Activated T-cell treated with anti-CD3 and anti-CD28 coated beads, Interleukin-2, amount 50 U/mL, for 1 hour (primary cell): ENCODE measurements at places on chromosomes 6 and 20.

DNA sequence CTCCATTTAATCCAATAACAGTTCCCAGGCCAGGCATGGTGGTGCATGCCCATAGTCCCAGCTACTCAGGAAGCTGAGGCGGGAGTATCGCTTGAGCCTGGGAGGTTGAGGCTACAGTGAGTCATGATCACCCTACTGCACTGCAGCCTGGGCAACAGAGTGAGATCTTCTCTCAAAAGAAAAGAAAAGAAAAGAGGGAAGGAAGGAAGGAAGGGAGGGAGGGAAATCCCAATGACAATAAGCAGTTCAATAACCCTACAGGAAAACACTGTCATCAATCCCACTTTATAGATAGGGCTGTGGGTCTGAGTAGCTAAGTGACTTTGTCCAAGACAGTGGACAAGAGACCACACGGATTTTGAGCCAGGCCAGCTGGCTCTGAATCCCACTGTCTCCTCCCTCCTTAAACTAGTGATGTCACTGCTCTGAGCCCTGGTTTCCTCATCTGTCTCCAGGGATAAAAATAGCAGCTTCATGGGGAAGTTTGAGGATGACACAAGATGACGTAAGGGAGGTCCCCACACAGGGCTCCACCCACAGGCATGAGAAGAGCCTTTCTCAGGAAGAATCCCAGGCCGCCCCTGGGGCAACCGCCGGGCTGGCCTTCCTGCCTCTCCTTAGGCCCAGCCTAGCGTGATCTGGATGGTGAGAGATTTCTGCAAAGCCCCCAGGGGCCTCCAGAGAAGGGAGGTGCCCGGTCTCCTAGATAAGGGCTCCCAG, 7.2 kb upstream of the TRIB3 start:
- DNase-seq: no peak

DNA sequence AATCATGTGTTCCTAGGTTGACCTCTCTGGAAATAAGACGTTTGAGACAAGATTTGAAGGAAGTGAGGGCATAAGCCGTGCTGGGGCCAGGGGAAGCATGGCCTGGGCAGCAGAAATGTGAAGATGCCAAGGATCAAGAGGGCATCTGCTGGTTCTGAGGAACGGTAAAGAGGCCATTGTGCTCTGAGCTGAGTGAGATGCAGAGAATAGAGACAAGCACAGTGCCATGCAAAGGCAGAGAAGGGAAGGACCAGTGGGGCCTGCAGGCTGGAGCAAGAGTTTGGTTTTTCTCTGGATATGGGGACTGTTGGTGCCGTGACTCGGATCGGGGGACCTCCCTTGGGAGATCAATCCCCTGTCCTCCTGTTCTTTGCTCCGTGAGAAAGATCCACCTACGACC, 50.8 kb downstream of the SMPDL3A start:
- no peak for DNase-seq

DNA sequence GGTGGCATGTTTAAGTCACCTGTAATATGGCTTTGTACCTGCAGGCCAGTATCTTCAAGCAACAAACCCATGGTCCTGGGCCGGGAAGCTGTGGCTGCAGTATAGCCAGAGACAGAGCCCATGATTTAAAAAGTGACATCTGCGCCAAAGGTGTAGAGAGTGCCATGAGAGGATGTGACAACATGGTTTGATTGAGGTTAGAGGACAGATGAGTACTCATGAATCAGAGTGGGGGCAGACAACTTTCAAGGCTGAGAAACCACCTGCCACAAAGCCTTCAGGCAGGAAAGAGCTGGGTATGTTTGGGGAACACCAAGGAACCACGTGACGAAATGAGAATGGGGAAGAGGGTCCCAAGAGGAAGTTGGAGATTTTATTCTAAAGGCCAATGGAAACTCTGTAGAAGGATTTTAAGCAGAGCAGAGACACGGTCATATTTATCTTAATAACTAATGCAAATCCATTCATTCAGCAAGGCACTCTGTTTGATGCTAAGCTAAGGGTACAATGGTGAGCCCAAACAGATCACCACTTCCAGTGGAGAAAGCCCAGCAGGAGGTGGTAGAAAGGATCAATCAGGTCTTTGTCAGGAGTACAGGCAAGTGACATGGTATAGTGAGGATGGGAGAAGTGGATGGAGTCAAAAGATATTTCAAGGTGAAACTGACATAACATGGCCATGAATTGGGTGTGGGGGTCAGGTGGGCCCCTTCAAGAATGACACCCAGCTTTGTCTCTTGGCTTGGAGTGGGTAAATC, 3.4 kb upstream of the MICAL1 start:
- peak; percentile 57 for DNase-seq

GRCh38 chr6:111076024-111076695, 11.1 kb upstream of the SLC16A10 start:
- no peak for DNase-seq

DNA sequence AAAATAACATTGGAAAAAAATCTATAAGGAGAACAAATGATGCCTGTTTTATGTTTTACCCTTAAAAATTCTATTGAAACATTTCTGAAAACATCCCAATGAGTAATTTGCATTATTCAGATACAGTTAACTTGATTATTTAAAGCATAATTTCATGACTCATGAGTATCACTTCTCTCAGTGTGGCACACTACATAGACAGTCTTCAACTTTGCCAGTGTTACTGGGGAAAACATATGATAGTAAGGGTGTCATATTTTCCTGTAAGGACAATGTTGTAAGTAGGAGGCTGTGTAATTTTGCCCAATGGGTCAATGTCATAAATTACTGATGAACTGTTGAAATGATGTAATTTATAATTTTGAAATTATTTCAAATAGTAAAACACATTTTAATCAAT, 125.5 kb downstream of the PHACTR1 start:
- DNase-seq: no peak

DNA sequence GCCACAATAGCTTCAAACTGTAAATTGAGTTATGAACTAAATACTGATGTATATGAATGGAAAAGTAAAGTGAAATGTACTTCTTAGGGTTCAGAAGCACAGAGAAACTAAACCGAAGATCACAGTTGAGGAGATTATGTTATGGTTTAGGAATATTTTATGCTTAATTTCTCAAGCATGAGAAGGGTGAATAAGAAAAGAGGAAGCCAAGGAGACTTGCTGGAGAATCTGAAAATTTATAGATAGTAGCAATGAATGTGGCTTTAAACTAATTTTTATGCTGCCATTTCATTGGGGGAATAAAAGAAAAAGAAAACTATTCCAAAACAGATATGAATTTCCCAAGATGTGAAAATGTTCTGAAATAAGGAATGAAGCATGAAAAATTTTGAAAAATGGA, 5.6 kb downstream of the ANKS1A start:
- DNase-seq: no peak

- DNase-seq: no peak
Measured at GRCh38 chr6:143744551-143745165, 66.9 kb downstream of the PHACTR2 start.

DNA sequence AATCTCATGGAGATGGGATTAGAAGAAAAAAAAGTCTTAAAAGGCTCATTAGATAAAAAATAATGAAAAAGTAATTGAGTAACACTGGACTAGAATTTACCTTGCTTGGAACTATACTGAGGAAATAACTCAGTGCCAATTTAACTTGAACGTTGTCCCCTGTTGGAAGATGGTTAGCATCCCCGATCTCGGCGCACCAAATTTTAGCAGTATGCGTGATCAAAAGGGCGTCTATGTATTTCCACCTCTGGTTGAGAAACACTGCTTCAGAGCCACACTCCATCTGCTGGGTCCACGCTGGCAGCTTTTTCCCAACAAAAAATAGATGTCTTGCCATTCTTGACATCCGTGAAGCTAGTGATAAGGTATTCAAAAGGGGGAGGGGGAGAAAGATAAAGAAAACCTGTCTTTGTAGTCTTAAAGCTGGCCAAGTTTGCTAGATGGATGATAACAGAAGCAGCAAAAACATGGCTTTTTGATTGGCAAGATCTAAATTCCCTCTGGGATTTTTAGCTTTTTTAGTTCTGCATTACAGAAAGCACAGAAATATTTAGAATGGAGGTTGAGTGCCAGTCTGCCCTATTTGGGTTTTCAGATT, 6.4 kb downstream of the HINT3 start:
- DNase-seq: no peak

GRCh38 chr6:1242446-1242845, 69.5 kb upstream of the FOXQ1 start:
- DNase-seq: no peak

GRCh38 chr6:160252073-160252813, 6.4 kb downstream of the SLC22A2 start:
- DNase-seq: no peak

GRCh38 chr20:45779011-45779915, 12.4 kb downstream of the WFDC3 start:
- DNase-seq: no peak

- DNase-seq: no peak
Measured at GRCh38 chr20:19376451-19377229, 164.2 kb downstream of the SLC24A3 start.

DNA sequence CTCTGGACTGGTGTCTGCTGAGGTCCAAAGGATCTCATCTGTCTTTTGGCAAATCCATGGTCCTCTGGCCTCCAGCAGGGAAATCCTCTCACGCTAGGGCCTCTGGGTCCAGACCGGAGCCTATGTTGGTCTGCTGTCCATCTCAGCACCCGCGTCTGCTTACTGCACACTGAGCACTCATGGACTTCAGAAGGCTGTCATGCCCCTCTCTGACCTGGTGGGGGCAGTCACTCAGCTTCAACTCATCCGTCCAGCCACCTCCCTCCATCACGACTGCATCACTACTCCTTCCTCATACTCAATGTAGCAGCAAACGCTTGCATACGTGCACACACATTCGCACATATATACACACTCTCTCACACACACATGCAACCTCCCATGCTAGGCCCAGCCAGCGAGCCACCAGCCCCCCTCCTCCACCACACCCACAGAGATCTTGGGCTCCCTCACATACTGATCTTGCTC, 33.3 kb downstream of the GABRR2 start:
- no peak for DNase-seq

DNA sequence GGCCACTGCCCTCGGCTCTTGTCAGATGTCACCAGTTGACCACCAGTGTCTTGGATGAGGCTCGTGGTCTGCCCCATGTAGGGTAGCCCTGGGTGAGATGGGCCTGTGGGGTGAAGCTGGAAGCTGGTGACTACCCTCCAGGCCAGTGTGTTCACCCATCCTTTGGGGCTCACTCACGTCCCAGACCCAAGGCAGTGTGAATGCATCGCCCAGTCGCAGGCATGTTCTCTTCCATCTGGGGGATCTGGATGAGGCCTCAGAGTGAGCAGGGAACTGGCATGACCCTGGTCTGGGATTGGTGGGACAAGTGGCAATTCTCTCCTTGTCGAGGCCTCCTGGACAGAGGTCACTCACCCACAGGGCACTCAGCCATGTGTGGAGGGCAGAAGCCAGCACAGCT, 120.1 kb upstream of the PHACTR3 start:
- DNase-seq: no peak

DNA sequence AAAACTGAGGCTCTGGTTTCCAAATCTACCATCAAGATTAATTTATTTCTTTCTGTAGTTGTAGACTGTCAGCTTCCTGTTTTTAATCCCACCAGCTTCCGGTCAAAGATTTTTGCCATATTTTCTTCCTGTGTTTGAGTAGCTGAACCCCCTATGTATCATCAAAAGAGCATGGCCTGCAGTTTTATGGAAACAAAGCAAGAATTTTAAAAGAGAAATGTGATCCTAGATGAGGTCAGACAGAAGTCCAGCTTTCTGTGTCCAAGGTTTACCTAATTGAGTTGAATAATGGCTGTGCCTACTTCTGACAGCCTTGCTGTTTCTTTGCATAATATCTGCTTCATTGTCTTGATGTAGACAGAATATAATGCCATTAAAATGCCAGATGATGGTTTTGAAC, 163.7 kb downstream of the CARMIL1 start:
- DNase-seq: no peak

DNA sequence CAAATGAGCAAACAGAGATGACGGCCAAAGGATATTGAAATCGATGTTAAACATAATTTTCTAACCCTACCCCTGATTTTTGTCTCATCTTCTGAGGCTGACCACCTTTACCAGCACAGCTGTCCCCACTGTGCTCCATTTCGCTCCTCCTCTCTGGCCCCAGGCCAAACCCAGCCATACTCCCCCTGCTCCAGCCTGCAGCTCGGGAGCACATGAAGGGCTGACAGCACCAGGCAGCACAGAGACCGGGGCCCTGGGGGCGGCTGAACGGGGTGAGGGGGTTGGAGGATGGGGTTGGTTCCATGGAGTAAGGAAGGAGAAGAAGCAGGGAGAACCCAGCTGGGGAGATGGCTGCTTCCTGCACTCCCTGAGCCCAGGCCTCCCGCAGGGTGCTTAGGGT, 3.2 kb upstream of the NCR2 start:
- no peak for DNase-seq

GRCh38 chr6:55034752-55035151, 139.6 kb upstream of the HCRTR2 start:
- no peak for DNase-seq

- DNase-seq: no peak
Measured at GRCh38 chr6:97231911-97232310, 51.1 kb downstream of the MMS22L start.

GRCh38 chr6:35275744-35276260, 16.3 kb downstream of the ZNF76 start:
- DNase-seq: no peak

DNA sequence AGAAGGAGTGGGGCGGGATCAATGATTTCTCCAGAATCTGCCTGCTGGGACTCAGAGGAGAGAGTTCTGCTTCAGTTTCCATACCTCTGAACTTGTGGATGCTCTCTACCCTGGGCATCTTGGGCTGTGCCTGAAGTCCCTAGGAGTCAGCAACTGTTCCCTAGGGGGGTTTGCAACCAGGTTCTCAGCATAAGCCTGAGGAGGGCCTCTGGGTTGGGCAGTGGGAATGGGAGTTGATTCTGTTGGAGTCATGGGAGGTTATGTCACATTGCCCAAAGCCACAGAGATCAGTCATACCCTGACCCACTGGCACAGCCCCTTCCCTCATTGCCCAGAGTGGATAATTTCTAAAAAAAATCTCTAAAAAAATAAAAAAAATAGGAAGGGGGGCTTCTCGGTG, 47.4 kb downstream of the MOCS1 start:
- no peak for DNase-seq

DNA sequence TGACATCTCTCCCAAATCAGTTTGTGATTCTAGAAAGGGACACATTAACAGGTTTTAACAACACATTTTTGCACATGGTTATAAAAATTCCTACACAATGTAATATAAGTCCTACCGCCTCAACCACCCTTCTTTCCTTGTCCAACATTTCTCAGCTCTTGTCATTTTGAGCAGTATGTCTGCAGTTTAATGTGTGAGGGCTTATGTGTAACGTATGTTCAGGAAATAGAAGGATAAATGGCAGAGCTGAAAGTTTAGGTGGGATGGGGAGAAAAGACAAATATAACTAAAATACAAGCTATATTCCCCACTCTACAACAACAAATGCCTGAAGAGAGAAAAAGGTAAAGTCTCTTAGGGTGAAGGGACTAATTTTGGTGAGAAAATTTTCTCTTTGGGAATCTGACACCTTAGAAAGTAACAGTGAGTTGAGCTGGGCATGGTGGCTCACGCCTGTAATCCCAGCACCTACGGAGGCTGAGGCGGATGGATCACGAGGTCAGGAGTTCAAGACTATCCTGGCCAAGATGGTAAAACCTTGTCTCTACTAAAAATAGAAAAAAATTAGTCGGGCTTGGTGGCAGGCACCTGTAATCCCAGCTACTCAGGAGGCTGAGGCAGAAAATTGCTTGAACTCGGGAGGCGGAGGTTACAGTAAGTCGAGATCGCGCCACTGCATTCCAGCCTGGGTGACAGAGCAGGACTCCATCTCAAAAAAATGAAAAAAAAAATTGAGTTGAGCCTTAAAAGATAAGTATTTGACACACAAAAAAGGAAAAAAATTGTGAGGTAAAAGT, 5.1 kb downstream of the PNRC1 start:
- no peak for DNase-seq

GRCh38 chr6:56595490-56596122, 47.1 kb downstream of the DST start:
- DNase-seq: peak; percentile 21
